Stimulated activated CD4-positive, alpha-beta T cell treated with anti-CD3 and anti-CD28 coated beads, Interleukin-1b, Interleukin-23, amount 100 ng/mL, for 48 hours (primary cell): ENCODE measurements at places on chromosomes 12 and 14.
A peak's percentile ranks its signal among the peaks of the same experiment; 100 is the strongest.

DNA sequence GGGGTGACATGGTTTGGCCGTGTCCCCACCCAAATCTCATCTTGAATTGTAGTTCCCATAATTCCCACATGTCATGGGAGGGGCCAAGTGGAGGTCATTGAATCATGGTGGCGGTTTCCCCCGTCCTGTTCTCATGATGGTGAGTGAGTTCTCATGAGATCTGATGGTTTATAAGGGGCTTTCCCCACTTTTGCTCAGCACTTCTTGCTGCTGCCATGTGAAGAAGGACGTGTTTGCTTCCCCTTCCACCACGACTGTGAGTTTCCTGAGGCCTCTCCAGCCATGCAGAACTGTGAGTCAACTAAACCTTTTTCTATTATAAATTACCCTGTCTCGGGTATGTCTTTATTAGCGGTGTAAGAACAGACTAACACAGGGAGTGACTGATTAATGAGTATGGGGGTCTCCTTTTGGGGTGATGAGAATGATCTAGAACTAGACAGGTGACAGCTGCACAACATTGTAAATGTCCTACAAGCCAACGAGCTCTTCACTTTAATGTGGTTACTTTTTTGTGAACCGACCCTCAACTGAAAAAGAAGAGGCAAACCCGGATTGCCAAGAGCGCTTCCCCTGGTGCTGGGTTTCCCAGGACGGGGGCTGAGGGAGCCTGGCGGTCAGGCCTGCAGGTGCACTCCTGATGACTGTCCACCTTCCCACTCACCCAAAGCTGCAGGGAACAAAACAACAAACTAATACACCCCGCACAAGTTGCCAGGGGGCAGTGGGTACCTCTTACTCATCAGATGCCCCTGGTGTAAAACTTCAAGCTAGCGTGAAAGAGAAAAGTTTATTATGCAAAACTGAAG, 90.1 kb downstream of the NCOR2 start:
- DNase-seq = no peak

DNA sequence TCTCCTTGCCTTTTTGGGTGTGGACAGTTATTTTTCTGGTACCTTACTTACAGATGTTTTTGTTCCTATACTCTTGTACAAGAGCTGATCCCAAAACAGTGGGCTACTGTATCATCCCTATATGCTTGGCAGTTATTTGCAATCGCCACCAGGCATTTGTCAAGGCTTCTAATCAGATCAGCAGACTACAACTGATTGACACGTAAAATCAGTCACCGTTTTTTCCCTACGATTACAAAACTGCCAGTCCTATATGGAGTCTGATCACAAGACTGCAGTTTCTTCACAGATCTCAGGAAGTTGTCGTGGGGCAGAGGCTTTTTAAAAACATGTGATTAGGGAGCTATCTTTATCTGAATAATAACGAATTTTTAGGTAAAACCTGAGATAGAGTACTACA, 1.3 kb downstream of the LYSET start:
- no peak for DNase-seq

- no peak for DNase-seq
Measured at GRCh38 chr14:101587441-101587911, 26.2 kb downstream of the DIO3 start.

- no peak for DNase-seq
Measured at GRCh38 chr14:20194101-20194500, 3.4 kb downstream of the OR11G2 start.

GRCh38 chr12:117213295-117213808, 23.1 kb upstream of the FBXO21 start:
- DNase-seq = no peak

- DNase-seq = no peak
Measured at GRCh38 chr14:71139294-71139946, 232.2 kb downstream of the PCNX1 start.

DNA sequence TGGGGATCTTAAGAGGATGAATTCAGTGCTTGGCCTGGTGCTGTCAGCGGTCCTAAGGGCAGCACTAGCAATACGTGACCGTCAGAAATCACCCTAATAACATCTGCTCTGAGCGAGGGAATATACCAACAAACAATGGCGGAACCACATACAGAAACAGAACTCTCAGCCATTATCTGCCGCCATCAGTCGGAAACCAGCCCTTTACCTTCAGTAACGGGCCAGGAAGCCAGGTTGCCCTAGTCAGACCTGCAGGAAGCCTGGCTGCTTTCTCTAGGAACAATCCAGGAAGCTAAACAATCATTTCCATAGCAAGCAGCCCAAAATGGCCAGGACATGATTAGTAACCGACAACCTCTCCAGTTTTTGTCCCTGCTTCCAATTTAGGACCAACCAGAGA, 5.6 kb downstream of the CDCA4 start:
- DNase-seq = no peak

DNA sequence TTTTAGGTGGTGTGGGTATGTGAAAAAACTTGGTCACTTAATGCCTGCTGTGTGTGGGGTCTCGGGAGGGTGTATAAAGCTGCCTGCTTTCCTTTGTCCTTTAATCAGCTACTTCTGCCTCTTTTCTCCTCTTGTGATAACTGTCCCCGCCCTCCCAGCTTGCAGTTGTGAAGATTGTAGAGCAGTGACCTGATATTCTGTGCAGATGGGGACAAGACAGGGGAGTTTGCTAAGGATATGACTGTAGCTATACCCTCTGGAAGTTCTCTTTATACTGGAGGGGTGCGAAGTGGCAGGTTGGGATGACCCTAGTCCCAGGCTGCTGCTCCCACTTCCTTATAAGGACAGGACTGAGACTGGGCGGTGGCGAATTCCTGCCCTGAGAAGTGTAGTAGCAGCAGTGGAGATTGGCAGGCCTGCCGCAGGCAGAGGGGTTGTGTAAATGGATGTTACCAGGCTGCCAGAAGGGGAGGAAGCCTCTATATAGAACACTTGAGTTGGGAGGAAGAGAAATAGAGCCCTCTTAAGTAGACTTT, 835 bp downstream of the MYL6 start:
- peak; percentile 31 for DNase-seq

- DNase-seq = no peak
Measured at GRCh38 chr14:90892970-90893369, 76.7 kb upstream of the TTC7B start.

GRCh38 chr12:52385226-52385702, at the start of gene KRT84:
TSS of gene KRT84 (minus strand) at chr12:52385652. CDS start at chr12:52385585, 67 bp downstream.
- no peak for DNase-seq

GRCh38 chr12:113102811-113103210, 32.8 kb downstream of the RASAL1 start:
- no peak for DNase-seq

- no peak for DNase-seq
Measured at GRCh38 chr12:131699434-131699833, 11.5 kb upstream of the SFSWAP start.

DNA sequence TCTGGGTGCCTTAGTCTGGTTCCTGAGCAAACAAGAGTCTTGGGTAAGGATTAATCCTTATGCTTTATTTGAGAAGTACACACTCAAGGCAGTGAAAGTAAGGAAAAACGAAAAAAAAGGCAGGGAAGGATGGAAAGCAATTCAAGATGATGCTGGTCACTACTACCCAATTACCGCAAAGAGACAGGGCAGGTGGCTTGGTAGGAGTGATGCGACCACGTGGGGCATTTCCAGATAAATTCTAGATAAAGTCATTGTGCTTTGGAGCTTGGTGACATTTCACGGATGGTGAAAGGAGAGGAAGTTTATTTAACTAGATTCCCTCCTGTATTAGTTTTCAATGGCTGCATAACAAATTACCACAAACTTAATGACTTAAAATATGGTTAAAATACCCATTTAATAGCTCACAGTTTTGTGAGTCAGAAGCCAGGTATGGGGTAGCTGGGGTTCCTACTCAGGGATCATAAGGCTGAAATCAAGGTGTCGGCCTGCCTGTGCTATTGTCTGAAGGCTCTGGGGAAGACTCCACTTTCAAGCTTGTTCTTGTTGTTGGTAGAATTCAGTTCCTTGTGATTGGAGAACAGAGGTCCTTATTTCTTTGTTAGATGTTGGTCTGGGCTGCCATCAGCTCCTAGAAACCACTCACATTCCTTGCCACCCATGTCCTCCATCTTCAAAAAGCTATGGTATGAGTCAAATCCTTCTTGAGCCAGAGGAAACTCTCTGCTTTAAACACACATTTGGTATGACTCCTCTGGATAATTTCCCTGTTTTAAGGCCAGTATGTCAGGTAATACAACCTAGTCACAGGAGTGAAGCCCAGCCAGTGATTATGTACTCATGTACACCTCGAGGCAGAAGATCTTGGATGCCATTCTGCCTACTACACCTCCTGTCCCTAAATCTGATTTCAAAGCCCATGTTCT, 5.6 kb upstream of the HMGA2 start:
- DNase-seq = no peak

- DNase-seq = no peak
Measured at GRCh38 chr12:30012816-30013450, 229.2 kb upstream of the TMTC1 start.

- DNase-seq = no peak
Measured at GRCh38 chr12:56804169-56804568, 41.0 kb downstream of the HSD17B6 start.

DNA sequence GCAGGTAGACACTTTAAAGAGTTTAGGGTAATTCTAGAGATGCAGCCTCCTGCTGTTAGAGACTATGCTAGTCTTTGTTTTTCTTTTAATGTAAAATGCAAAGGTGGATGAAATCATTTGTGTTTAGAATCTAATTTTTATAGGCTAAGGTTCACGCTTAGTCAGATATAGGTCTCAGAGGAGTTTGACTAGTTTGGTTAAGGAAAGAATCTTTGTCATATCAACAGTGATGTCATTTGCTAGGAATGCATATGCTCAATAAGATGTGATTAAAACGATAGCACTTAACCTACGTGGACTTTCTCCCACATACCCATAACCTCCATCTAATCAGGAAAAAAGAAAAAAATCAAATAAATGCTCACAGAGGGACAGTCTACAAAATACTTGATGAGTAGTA, 859.3 kb upstream of the ATXN7L3B start:
- DNase-seq = no peak

- no peak for DNase-seq
Measured at GRCh38 chr12:109494348-109494881, 17.0 kb downstream of the UBE3B start.

DNA sequence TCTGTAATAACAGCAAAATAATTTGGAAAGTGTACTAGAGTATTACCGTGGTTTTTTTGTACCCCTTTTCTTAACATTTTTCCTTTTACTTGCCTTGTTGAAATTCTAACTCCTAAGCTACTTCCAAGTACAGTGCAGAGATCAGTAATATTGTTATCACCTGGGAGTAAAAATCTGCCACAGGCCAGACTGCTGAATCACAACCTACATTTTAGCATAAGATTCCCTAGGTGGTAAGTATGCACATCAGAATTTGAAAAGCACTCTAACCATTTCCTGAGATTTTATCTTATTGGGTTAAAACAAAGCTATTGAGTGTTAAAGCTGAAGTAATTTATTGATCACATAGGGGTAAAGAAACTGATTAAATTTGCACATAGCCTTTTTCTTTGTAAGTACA, 55.2 kb upstream of the KCNH3 start:
- DNase-seq = no peak

DNA sequence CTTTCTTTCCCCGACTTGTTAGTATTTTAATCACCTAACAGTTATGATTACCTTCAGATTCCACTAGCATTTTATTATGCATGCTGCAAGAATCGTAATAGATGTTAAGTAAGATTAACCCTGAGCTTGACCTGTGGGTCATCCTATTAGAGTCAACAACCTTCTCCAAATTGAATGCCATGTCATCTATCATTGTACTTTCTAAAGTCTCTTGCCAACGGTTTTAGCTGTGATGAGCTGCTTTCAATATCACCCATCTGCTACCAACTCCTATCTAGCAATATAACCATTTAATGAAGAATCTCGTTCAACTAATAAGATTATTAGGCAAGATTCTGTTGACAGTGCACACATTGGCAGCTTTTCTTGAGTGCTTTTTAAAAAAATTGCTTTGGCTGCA, 33.7 kb downstream of the DACT1 start:
- DNase-seq = no peak

DNA sequence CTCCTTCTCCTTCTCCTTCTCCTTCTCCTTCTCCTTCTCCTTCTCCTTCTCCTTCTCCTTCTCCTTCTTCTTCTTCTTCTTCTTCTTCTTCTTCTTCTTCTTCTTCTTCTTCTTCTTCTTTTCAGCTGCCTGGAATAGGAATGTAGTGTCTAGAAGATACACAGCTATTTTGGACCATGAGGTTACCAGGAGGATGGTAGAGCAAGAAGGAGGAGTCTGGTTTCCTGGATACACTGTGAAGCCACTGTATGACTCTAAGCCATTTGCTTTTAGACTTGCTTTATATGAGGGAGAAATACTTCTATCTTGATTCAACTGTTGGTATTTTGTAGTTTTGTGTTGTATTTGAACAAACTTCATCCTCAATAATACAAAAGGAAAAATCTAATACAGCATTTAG, 3.0 kb upstream of the MYBPC1 start:
- no peak for DNase-seq

DNA sequence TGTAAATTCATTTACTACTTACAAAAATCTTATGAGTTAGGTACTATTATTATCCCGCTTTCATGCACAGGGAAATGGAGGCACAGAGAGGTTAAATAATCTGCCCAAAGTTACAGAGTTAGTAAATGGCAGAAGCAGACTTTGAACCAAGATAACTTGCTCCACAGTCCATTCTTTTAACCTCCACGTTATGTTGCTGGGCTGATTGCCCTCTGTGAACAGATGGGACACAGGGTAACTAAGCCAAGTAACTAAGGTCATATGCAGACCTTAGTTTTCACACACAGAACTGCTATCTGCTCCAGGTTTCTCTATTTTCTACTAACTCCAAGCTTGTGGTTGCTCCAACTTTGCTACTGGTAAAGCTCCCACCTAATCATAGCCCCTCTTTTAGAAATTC, 147.1 kb upstream of the IFNG-AS1 start:
- no peak for DNase-seq

GRCh38 chr12:19572920-19573558, 133.7 kb downstream of the AEBP2 start:
- no peak for DNase-seq

DNA sequence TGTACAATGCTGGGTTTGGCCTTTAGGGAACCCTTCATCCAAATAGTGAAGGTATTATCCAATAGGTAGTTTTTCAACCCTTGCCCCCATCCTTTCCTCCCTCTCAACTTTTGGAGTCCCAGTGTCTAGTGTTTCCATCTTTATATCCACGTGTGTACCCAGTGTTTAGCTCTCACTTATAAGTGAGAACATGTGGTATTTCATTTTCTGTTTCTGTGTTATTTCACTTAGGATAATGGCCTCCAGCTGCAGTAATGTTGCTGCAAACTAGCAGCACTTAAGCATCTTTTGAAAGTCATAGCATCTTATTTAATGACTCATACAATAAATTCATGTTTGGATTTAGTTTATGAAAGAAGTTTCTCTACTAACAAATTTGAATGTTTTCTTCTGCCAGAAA, 442.5 kb downstream of the NELL2 start:
- DNase-seq = no peak
